Astrocyte (in vitro differentiated cells and primary cell): ENCODE measurements at places on chromosomes 11 and 22.

GRCh38 chr22:48241658-48242057, 1479.2 kb downstream of the TBC1D22A start:
- no peak for DNase-seq

- peak; percentile 76 for DNase-seq
Measured at GRCh38 chr11:12502046-12502445, 124.7 kb downstream of the PARVA start.

GRCh38 chr11:129967996-129968395, 34.6 kb downstream of the PRDM10 start:
- peak; percentile 23 for DNase-seq

GRCh38 chr11:130183878-130184610, 24.5 kb downstream of the ST14 start:
- no peak for DNase-seq

GRCh38 chr22:23182309-23183060, 2.2 kb downstream of the BCR start:
- DNase-seq = peak; percentile 31

- DNase-seq = no peak
Measured at GRCh38 chr22:43944670-43945430, 10.4 kb upstream of the SAMM50 start.

GRCh38 chr11:71787098-71787823, 45.7 kb upstream of the DEFB108B start:
- peak; percentile 94 for DNase-seq

GRCh38 chr11:130071211-130071712, 1.6 kb downstream of the APLP2 start:
- peak; percentile 42 for DNase-seq

DNA sequence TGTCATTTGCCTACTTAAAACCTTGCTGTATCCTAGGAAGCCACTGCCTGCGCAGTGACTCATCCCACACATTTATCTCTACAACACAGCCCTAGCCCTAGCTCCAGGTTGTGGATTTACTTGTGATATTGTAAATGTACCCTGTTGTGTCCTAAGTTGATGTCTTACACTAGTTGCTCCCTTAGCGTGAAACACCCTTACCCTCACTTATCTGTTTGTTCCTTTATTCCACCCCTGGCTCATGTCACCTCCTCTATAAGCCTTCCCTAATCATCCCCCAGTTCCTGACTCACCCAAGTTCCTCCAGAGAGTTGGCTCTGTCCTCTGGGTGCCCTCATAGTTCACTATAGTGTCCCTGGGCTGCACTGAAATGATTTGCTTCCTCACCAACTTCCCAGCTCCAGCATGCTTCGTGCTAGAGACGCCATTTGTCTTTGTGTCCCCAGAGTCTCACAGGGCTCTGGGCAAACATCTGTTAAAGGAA, 431.8 kb upstream of the FAT3 start:
- no peak for DNase-seq

DNA sequence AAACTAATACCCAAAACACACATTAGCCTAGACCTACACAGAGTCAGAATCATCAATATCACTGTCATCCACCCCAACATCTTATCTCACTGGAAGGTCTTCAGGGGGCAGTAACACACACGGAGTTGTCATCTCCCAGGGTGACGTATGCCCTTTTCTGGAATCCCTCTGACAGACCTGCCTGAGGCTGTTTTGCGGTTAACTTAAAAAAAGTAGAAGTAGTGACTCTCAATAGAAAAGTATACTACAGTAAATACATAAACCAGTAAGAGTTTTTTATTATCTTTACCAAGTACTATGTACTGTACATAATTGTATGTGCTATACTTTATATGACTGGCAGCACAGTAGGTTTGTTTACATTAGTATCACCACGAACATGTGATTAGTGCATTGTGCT, 80.5 kb downstream of the PGR start:
- no peak for DNase-seq

GRCh38 chr11:128530118-128531074, 57.0 kb downstream of the ETS1 start:
- DNase-seq = peak; percentile 93

GRCh38 chr11:133082453-133082781, 449.9 kb downstream of the OPCML start:
- DNase-seq = no peak

- peak; percentile 37 for DNase-seq
Measured at GRCh38 chr11:42054351-42054900, 595.0 kb upstream of the LRRC4C start.

DNA sequence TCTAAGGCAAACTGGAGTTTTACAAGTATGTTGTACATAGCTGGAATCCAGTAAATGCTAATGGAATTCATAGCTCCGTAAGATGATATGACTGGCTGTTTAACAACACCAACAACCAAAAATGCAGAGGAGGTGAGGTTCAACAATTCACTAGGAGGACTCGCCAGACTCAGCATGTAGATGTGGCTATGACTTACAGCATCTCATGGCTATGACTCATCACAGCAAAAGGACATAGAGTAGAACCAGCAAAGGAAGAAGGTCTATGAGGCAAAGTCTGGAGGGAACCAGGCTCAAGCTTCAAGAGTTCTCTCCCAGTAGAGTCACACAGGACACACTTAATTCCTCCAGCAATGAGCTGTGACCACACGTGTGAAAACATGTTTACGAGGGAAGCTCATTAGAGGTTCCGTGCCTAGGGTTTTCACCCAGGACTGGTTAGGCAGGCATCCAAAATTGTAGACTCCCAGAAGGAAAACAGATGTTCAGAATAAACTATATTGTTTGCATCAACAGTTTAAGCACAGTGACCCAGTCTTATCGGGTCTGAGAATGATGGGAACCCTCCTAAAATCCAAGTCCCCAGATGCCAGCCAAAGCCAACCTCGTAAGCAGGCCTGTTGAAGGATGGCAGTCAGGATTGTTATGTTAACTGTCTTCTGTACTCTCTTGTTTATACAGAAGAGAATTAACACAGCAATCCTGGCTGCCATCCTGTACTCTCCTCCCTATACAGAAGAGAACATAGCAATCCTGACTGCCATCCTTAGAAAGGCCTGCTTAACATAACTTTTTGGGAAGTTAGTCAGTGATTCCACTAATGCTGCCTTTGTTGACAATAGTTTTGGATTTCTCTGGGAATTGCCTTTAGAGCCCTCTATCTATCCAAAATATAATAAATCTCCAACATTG, 116.6 kb downstream of the LARGE1 start:
- peak; percentile 87 for DNase-seq

DNA sequence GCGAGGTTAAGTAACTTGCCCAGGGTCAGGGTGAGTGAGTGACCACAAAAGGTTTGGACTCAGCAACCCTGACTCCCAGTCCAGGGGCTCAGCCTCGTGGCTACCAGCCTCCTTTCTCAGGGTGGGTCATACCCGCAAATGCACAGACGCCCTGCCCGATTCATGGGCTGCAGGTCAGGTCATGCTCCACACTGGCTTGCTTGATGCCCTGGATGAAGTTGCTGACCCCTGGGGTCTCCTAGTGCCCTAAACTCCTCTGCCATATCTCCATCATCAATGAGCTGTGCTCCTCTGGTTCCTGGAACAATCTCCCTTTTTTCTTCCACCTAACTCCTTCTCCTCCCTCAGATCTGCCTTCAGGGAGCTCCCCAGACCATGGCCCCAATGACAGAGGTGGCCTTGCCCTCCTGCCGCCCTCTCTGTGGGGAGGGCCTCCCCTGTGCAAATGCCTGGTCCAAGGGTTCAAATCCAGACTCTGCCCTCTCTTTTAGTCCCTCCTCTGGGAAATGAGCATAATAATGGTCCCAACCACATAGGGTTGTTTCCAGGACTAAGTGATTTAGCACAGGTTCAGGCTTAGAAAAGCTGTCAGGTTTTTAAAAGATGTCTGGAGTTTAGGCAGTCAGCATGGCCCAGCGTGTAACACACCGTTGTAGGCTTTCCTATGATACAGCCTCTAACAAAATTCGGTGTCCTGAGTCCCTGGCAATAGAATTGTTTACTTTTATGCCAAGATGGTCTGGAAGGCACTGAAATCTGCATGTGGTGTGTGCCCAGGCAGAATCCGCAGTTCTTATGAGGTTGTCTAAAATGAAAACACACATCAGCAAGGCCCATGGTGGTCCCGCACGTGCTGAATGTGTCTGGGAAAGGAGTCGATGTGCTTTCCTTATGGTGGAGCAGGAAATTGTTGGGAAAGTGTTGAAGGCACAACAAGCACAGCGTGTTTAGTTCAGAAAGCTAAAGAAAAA, 63.6 kb downstream of the CD82 start:
- DNase-seq = no peak

- no peak for DNase-seq
Measured at GRCh38 chr11:93279851-93280347, 50.6 kb upstream of the DEUP1 start.

- DNase-seq = no peak
Measured at GRCh38 chr11:69204941-69205742, 49.4 kb downstream of the SMIM38 start.

DNA sequence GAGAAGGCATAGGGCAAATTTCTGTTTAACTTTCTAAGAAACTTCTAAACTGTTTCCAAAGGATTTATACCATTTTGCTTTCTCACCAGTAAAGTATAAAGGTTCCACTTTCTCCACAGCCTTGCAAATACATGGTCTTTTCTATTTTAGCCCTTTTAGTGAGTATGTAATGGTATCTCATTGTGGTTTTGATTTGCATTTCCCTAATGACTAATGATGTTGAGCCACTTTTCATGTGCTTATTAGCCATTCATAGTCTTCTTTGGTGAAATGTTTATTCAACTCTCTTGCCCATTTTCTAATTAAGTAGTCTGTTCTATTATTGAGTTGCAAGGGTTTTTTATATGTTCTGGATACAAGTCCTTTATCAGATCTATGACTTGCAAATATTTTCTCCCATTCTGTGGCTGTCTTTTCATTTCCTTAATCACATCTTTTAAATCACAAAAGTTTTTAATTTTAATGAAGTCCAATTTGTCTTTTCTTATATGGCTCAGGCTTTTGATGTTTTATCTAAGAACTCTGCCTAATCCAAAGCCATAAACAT, 83.8 kb upstream of the KCNQ1OT1 start:
- peak; percentile 63 for DNase-seq

- DNase-seq = no peak
Measured at GRCh38 chr11:69415411-69416142, 65.9 kb upstream of the LINC01488 start.

- DNase-seq = no peak
Measured at GRCh38 chr11:132671851-132672370, 860.4 kb downstream of the OPCML start.

- no peak for DNase-seq
Measured at GRCh38 chr11:57162179-57162898, 19.4 kb upstream of the LRRC55 start.

GRCh38 chr22:27776650-27776958, 25.0 kb downstream of the MN1 start:
- DNase-seq = peak; percentile 46

GRCh38 chr11:21464601-21465193, 728.2 kb upstream of the ANO5 start:
- DNase-seq = no peak
